Activated CD8-positive, alpha-beta memory T cell treated with anti-CD3 and anti-CD28 coated beads, Interleukin-2, amount 10 ng/mL, durations not matched to agents 7 days and 5 days (primary cell): ENCODE measurements at places on chromosomes 2 and 18. TPM values are rescaled to one million over a fixed set of nuclear protein-coding genes. Genes with fewer than 3 reads are reported as not detected.

- peak; percentile 53 for DNase-seq
Observed at GRCh38 chr2:233974530-233975071, 57.4 kb downstream of the TRPM8 start.

GRCh38 chr2:3462493-3463104 lies 56.7 kb downstream of the ADI1 start:
- no peak for DNase-seq

DNA sequence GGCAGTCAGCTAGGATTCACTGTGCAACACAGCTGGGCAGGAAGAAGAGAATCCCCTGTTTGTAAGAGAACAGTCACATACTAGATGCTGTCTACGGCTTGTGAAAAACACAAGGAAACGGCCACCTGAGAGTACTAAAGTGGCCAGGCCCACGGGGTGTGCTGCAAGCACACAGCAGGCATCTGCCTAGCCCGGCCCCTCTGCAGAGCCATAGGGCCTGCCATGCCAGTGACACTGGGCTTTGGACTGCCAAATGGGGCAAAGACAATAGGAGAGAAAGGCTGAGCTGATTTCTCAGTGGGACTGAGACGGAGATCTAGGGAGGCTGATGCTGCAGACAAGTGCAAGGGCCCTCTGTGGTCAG lies 10.3 kb downstream of the TUBB6 start:
- no peak for DNase-seq

- no peak for DNase-seq
Observed at GRCh38 chr2:120474486-120474885, 128.6 kb downstream of the INHBB start.

DNA sequence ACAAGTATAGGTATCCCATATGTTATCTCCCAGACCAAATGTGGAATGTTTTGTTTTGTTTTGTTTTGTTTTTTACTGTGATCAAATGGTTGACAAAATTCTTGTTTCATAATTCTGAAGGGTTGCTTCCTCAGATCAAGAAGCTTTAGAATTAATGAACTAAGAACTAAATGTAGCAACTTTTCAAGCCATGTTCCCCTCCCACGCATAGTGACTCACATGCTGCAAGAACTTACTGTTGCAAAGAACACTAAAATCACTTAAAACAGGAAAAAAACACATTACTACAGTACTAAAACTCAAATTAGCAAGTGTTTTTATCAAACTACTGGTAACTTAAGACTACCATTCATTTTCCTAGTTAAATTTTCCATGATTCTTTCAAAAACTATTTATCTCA lies 30.6 kb downstream of the HNRNPLL start:
- DNase-seq, result no peak

The RAB27B gene
- total RNA-seq, result 3.5 TPM

The RASGRP3 gene
- total RNA-seq, result 15.2 TPM

The COX7A2L gene
- total RNA-seq, result 92.6 TPM

The SPATA3 gene
- 0.44 TPM for total RNA-seq

The PASK gene
- 65.1 TPM for total RNA-seq

DNA sequence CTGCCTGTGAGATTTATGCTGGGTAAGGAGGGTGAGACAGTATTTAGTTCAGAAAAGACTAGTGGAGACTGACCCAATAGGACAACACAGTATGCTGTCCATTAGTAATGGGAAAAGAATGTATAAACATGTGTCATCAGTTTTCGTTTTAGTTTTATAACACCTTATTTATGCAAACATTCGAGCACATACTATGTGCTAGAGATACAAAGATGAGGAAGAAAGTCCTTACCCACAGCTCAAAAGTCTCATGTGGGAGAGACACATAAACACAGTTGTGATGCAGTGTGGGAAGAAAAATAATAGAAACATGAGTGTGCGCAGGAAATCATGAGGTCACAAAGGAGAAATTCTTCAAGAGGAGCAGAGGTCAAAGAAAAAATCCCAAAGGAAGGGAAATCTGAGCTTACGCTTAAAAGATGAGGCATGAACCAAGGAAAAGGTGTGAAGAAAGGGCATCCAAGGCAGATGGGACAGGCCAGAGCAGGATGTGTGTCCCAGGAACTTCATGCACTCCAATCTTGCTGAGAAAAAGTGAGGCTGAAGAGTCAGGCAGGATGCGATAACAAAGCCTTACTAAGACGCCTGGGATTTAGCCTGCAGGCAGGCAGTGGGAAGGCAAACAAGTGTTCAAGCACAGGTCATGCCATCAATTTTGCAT lies 8.1 kb downstream of the METTL21A start:
- no peak for DNase-seq

- DNase-seq, result no peak
Observed at GRCh38 chr18:26304511-26304910, 78.3 kb downstream of the TAF4B start.

DNA sequence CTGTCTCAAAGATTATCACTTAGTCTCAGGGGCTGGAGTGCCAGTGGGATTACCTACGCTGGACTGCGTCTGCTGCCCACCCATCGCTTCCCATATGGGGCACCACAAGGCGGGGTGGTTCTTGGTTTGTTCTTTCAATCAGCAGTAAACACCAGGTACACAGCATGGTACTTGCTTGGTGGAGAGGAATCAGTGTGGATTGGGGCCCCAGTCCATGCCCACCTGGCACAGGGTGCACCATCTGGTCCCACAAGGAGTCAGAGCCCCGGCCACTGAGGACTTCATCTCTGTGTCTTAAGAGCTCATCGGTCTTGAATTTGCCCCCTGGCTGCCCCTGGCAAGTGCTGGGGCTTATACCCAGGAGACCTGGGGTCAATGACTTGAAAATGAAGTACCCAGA lies 96.2 kb downstream of the GLI2 start:
- DNase-seq, result no peak

The ZNF521 gene
- total RNA-seq, result not detected

GRCh38 chr18:22639561-22639960 lies 221.8 kb upstream of the CTAGE1 start:
- DNase-seq, result no peak

The NOL4 gene
- not detected for total RNA-seq

DNA sequence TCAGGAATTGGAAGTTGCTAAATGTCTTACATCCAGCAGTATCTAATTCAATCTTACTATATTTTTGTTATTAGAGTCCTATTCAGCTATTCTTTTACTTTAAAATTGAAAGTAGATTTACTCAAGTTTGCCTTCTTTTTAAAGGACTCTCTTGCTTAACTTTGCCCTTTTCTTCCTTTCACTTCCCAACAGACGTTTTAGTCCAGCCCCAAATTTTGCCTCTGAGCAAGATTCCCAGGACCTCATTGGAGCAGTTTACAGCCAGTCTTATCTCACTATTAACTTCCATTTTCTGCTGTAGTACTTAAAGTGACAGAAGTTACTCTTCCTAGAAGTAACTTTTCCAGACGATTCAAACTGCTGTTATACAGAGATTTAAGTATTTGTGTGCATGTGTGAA lies 1.7 kb upstream of the PRKD3 start:
- DNase-seq, result no peak

DNA sequence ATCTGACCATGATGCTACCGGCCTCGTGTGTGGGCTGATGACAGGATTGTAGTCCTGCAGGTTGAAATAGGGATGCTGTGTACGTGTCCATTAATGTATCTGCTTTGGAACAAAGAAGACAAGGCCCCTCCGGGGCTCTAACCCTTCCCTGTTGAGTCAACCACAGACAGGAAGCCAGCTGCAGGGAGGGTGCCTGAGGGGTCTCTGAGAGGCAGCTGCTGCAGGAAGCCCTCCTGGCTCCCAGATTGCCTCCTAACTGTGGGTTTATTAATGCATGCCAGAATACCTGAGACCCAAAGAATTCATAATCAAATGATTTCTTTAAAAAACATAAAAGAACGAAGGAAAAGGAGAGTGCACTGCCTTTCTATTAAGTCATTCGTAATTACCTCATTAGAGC lies 140.4 kb downstream of the CELF4 start:
- no peak for DNase-seq

- DNase-seq, result no peak
Observed at GRCh38 chr18:48336332-48336731, 72.9 kb downstream of the ZBTB7C start.
